Neural crest cell (in vitro differentiated cells): ENCODE measurements at places on chromosomes 5 and 9.

GRCh38 chr9:90996154-90997065 lies 194.8 kb downstream of the SYK start:
- DNase-seq = no peak

DNA sequence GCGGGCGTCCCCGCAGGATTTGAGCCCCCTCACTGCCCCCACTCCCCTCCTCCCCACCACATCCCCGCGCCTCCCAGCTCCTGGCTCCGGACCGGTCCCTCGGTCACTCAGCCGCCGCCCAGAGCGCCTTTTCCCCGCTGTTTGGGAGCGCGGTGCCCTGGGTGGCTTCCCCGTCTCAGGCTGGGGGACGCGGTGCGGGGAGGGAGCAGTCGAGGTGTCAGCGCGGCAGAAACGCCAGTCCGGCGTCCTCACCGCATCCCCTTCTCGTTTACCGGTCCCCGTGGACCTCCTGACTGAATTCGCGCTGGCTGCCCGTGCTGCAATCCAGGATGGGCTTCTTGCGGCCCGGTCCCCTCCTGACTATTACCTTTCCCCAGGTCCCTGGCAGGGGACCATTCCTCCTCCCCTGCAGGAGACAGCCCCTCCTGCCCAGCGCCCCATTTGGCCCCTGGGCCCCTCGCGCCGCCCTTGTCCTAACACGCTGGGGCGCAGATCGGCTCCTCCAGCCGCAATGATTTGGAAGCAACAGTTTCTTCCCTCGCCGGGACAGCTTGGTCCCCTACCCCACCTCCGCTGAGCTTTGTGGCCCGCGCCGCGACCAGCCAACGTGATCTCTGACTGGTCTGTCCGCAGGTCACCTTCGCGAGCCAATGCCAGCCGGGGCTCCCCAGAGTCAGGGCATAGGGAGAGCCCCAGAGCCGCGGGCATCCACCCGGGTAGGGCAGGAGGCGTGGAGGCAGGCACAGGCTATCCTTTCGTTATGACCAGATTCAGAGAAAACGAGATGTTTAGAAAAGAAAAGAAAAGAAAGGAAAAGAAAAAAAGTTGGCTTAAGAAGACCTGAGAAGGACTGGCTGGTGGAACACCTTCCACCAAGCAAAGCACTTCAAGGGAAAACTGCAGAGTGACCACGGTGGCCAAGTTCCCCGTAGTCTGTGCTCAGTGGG lies 1.2 kb downstream of the ANKRD33B start:
- DNase-seq = no peak

DNA sequence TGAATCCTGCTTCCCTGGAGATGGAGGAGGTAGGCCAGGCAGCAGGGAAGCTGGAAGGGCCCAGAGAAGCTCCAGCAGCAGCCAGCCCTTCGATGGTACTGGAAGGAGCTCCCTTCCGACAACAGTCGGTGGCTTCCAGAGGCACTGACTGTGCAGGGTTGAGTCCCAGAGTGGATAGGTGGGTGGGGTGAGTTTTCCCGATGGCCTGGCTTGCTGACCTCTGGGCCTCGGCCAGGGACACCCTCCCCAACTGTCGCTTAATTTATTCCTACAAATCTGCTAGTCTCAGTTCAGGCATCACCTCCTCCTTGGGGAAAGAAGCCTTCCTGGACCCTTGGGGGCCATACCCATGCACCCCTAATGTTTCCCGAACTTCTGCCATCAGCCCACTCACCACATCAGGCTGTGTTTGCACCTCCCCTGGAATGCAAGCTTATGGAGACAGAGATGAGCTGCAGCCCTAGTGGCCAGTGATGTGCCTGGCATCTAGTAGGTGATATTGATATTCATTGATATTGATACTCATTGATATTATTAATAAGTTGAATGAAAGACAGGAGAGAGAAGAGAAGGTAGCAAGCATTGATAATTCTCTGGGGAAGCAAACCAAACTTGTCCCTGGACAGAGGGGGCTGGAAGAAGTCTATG lies 104.6 kb upstream of the BOD1 start:
- DNase-seq = no peak

DNA sequence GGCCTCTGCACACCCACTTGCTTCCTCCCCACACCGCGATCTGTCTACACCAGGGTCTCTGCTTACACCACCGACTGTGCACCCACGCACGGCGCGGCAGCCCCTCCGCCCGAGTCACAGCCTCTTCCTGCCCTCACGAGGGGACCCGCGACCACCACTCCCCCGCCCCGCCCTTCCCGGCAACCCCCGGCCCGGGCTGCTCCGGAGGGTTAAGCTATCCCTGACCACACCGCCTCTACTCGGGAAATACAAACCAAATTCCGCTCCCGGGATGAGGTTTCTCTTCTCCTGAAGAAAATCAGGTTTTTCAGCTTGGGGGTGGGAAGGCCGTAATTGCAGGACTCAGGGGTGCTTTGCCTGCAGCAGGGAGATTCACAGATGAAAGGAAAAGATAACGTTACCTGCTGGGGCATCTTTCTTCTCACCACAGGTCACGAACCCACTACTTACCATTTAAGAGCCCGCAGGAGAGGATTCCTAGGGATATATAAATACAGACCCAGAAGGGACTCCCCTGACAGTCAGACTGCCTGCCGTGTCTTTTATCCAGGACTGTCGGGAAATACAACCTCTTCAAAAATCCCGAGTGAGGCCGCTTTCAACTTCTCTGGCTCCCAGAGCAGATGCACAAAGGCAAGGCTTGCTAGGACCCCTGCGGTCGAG lies 63.5 kb downstream of the ROR2 start:
- no peak for DNase-seq

DNA sequence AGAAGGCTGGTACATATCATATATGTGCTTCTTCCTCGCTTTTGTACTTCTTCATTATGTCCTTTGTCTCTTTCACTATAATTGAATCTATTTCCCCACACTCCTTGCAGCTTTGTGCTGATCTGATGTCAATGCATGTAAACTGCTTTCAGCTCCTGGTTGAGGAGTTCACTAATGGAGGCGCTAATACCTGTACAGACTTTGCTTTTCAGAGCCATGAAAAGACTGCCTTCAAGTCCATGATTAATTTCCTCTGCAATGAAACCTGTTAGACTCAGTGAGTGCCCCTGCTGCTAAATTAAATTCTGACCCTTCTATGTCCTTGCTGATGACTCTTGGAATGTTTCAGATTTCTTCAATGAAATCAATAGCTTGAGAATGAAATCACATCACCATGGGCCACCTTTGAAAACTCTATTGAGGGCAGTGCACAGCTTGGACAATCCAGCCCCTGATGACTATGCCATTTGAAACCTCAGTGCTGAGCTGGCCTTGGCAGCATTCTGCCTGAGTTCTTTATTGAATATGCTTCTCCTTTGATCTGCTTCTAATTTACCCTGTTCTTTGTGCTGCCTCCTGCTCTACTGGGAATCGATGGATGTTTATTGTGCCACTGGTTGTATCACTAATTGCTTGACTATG lies 358.2 kb upstream of the DMAC1 start:
- DNase-seq = no peak

- DNase-seq = no peak
Observed at GRCh38 chr5:65762234-65762633, 40.2 kb downstream of the NLN start.

GRCh38 chr5:35789732-35790456 lies 66.8 kb upstream of the IL7R start:
- DNase-seq = no peak

GRCh38 chr5:158261674-158262367 lies 402.9 kb upstream of the CLINT1 start:
- DNase-seq = no peak

- DNase-seq = no peak
Observed at GRCh38 chr5:73654171-73654811, 28.3 kb downstream of the ARHGEF28 start.

DNA sequence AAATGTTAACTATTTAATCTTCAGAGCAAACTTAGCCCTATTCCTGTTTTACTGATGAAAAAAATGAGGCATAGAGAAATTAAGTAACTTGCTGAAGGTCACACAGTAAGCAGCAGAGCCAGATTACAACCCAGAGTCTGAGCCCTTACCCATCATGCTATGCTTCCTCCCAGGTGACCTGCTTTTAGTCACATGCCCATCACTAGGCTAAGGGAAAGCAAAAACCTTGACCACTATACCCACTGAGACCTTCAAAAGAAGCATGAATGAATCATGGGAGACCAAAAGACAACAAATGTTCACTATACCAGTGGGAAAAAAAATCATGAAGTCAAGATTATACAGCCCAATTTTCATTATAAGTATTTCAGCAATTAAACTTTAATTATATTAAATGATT lies 5.3 kb upstream of the HAUS6 start:
- no peak for DNase-seq
